ENCODE measurements at places on chromosomes 2 and 18.
A peak's percentile ranks its signal among the peaks of the same experiment; 100 is the strongest.

GRCh38 chr18:36977121-36977520 is 148.2 kb downstream of the KIAA1328 start:
- DNase-seq: no peak

- no peak for DNase-seq
Observed at GRCh38 chr18:40672590-40672989, 1282.4 kb upstream of the PIK3C3 start.

- no peak for DNase-seq
Observed at GRCh38 chr18:77071711-77072292, 60.8 kb downstream of the MBP start.

DNA sequence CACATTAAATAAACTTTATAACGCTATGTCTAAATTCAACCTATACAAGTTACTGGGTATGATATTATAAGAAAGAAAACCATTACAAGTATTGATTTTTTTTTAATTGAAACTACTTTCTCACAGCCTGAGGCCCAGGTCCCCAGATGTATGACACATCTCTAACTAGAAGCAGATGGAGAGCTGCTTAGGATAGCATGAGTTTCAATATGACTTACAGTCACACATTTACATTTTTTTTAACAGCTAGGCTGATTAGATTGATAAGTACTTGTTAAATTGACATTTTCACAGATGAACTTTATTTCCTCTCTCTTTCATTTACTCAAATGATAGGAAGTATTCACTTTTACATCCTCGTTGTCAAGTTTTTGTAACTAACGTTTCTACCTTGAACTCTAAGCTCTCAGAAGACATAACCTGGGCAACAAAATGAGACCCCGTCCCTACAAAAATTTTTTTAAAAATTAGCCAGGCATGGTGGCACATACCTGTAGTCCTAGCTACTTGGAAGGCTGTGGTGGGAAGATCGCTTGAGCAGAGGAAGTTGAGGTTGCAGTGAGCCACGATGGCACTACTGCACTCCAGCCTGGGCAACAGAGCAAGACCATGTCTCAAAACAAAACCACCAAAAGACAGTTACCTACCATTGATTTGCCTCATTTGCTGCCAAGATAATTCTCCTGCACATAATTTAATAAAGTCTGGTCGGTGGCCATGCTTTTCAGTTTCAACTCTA is 52.4 kb downstream of the STK39 start:
- DNase-seq: no peak

DNA sequence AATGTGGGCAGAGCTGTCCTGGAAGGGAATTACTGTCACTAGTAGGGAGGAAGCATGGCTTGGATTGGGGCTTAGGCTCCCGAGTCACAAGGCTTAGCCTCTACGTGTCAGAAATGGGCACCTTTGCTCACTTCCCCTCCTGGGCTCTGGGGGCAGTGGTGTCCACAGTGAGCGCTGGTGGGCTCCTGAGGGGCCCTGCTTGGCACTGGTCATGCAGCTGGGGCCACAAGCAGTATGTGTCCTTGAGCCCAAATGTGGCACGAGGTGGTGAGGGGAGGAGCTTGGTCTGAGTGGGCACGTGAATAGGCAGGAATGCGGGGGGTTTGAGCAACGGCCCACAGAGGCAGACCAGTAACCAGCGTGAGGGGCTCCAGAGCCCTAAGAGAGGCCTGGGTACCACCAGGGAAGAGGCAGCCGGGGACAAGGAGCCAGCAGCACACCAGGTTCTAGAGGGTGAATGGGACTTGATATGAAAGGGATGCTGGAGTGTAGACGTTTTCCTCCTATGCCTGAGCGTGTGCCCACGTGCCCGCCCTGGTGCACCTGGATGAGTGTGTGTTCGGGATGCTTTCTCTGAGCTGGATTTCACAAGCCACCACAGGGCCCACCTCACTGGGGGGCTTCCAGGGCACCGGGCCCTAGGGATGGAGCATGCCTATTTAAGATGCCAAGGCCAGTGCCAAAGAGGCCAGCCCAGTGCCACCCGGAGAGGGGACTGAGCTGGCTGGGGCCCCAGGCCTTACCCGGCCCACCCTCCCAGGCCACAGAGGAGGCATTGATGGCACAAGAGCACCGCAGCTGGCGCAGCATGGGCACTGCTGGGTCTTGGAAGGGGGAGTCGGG is 22.8 kb upstream of the PTMA start:
- DNase-seq: no peak

DNA sequence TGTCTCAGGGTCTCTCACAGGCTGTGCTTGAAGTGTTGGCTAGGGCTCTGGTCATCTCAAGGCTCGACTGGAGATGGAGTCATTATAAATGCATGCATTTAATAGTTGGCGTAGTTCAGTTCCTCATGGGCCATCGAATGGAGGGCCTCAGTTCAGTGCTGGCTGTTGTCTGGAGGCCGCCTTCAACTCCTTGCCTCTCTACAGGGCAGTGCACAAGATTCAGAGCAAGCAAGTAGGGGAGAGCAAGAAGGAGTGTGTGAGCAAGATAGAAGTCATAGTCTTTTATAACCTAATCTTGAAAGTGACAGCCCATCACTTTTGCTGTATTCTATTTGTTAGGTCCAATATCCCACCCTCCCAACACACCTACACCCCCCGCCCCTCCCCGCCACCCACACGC is 137.5 kb downstream of the BABAM2 start:
- DNase-seq: no peak

GRCh38 chr18:71986351-71987050 is 557.6 kb downstream of the CBLN2 start:
- DNase-seq: no peak

DNA sequence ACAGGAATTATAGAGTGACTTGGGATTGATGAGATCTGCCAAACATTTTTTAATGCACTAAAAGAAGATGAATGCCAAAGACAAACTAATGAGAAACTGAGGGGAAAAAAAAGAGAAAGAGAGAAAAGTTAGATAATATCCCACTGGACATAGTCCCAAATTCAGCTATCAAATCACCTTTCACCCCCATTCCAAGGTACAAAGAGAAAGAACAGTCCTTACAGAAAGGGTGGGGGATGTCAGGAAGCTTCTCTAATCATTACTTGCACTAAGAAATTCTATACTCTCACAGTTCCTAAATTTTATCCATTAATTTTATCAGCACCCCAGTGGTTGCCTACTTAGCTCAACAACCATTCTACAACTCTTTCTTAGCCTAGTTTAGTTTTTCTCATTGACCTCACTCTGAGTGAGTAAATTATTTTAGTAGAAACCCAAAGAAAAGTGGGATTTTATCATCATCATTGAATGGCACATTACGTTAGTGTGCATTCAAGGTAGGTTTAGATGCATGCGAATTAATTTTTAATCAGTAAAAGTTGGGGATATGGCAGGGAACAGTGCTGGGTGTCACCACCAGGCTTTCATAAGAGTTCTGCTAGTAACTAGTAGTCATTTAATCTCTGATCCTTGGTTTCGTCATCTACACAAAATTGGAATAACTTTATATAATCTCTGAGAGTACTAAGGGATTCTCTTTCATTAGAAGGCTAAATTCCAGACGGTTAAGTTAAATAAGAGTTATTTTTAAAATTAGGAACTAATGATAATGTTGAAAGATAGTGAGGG is 85.3 kb upstream of the CYTIP start:
- no peak for DNase-seq

DNA sequence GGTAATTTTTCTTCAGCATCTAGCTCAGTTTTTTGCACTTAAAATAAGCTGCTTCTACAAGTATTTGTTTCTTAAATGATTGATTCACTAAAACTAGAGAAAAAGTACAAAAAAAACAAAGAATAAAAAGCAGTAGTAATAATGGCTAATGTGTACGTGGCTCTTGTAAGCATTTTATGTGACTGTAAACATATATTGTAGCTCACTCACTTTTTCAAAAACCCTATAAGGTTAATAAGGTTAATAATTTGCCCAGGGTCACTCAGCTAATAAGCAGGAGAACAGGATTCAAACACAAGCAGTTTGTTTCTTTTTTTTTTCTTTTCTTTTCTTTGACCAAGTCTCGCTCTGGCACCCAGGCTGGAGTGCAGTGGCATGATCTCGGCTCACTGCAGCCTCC is 67.5 kb downstream of the RMDN2 start:
- DNase-seq: no peak

DNA sequence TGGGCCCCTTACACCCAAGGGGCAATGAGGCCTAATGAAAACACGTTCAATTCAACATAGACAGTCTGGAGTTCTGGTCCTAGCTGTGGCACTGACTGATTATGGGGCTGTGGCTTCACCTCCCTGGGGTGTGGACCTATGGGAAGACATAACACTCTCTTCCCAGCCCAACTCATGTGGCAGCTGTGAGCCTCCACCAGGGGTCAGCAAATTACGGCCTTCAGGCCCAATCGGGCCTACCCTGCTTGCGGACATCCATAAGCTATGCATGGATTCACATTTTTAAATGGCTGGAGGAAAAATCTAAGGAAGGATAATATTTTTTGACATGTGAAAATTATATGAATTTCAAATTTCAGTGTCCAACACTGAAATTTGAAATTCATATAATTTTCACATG is 101.3 kb downstream of the LOXHD1 start:
- DNase-seq: peak; percentile 8

- no peak for DNase-seq
Observed at GRCh38 chr18:47737956-47738355, 192.5 kb downstream of the SMAD2 start.

- peak; percentile 27 for DNase-seq
Observed at GRCh38 chr2:171811245-171811628, 82.8 kb downstream of the SLC25A12 start.

DNA sequence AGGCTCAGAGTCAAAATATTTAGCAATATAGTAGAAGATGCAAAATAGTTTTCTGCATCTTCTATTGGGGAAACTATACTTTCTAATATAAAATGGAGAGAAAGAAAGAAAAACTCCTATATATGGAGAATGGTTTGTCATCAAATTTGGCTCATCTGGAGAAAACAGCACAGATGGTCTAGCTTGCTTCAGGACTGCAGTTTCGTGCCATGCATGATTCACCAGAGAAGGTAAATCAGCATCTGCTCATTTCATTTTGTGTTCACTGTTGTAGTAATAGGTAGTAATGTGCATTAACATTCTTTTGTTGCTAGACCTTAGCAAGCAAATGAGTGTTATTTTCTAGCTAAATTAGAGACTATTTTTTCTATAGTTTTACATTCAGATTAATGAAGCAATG is 179.0 kb downstream of the ASXL3 start:
- DNase-seq: no peak

GRCh38 chr2:236618370-236618769 is 48.7 kb downstream of the ACKR3 start:
- DNase-seq: no peak

GRCh38 chr2:151774506-151774905 is 40.2 kb upstream of the NEB start:
- no peak for DNase-seq

GRCh38 chr2:232242316-232242715 is 136.2 kb upstream of the ALPP start:
- no peak for DNase-seq

DNA sequence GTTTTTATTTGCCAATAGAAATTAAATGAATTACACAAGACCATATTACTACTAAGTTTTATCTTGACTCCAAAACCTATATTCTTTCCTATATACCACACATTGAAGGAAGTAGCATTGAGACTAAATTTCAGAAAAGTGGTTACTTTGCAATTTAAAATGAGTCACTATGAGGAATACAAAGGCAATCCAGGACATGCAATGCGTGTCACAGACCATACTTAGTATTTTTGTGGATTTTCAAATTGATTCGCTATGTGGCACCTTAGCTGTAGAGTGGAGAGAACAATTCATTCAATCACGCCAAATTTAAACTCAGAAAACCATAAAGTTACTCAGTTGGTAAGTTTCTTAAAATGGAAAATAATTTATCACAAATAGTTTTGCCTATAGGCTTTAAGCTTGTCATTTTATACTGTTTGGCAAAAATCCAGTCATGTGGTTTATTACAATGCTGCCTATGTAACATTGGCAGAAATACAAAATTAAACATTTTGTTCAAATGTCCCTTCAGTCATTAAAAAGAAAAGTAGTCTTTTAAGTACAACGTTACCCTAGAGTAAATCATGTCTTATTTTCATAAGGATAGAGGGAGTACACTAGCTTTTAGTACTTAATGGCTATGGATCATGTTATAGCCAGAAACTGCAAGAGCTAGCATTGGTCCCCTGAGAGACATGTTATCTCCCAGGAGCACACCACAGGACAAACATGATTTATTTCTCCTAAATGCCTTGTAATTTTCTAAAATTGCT is 222.8 kb upstream of the CDH7 start:
- DNase-seq: peak; percentile 63

GRCh38 chr2:19865151-19865550 is 36.6 kb downstream of the TTC32 start:
- no peak for DNase-seq

DNA sequence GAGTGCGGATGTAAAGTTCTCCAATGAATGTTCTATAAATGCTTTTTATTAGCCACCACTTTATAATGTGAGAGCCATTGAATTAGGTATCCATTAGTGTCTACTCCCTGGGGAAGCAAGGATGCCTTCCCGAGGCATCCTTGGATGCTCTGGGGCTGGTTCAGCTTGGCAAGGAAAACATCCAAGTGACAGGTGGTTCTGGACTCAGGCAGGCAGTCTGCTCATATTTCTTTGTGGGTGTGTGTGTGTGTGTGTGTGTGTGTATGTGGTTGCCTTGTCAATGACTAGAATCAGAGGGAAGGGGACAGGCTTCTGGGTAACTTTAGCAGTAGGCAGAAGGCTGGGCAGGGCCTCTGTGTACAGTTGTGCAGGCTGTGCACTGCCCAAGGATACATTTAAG is 149.2 kb downstream of the TSN start:
- no peak for DNase-seq

GRCh38 chr2:7167801-7168411 is 250.7 kb downstream of the RNF144A start:
- no peak for DNase-seq

DNA sequence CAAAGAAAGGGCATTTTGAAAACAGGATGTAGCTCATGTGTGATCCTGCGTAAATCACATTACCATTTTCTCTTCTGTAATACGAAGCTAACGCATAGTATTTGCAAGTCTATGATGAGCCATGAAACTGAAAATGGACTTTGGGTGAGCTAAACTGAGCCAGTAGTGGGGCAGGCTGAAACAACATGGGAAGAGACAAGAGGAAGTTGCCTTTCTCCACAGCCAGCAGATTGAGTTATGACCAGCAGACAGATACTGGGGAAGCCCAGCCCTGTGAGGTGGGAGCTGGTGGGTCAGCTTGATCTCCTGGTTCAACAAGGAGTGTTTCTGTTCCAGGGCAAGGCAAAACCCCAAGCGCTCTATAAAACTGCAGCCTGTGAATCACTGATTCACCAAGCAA is 11.8 kb downstream of the CYRIA start:
- no peak for DNase-seq

- no peak for DNase-seq
Observed at GRCh38 chr2:127619877-127620705, 25.9 kb upstream of the GPR17 start.

GRCh38 chr2:118865106-118865505 is 17.7 kb upstream of the EN1 start:
- peak; percentile 5 for DNase-seq

All from NCI-H2081 (cell line).